GM12865 (cell line): ENCODE measurements at places on chromosomes 6 and 20.

DNA sequence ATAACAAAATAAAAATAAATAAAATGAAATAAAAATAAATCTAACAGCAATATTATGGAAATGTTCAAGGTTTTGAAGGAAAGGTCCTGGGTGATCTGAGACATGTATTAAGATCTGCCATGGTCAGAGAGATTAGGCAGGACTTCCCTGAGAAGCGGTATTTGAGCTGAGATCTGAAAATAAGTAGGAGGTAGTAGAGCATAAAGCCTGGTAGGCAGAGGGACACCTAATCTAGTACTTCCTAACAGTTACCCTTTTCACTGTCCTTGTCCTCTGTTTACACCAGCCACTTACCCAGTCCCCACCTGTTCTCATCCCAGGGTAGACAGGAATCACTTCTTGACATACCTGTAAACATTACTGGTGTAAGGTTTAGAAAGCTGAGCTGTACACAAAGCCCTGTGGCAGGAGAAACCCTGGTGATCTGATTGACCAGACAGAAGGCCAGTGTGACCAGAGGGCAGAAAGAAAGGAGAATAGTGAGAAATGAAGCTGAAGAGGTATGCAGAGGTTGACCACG lies 8.3 kb upstream of the ZNF318 start:
- DNase-seq: peak; percentile 59

DNA sequence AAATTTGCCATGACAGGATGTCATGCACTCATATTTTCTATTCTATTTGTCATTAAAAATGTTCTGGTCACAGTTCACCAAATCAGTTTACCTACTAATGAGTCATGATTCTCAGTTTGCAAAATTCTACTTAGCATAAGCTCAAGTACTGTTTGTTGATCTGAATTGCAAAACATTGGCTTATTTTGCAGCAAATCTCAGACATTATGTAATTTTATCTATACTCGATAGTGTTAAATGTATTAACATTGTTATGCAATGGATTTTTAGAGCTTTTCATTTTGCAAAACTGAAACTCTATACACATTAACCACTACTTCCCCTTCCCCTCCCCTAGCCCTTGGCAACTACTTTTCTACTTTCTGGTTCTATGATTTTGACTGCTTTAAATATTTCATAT lies 213.8 kb upstream of the ZFP64 start:
- DNase-seq: no peak

DNA sequence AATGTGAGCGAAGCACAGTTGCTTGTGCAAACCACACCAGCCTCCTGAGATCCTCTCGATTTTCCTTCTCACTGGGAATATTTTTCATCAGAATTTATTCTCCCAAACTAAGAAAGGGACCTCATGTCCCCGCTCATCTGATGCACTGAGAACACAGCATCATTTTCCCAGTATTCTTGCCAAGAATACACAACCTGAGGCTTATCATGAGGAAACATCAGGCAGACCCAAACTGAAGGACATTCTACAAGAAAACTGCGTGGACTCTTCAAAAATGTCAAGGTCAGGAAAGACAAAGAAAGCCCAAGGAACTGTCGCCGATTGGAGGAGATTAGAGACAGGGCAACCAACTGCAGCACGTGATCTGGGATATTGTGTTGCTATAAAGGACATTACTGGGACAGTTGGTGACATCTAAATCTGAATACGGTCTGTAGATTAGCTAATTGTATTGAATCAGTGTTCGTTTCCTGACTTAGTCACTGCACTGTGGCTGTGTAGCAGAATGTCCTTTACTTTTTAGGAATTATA lies 72.3 kb downstream of the SNX5 start:
- no peak for DNase-seq

GRCh38 chr20:15642109-15642508 lies 931.1 kb downstream of the KIF16B start:
- no peak for DNase-seq

GRCh38 chr6:31829633-31830283 lies 2.2 kb downstream of the HSPA1B start:
- DNase-seq: peak; percentile 45
